NCI-H146 (cell line): ENCODE measurements at places on chromosomes 11 and 22.

DNA sequence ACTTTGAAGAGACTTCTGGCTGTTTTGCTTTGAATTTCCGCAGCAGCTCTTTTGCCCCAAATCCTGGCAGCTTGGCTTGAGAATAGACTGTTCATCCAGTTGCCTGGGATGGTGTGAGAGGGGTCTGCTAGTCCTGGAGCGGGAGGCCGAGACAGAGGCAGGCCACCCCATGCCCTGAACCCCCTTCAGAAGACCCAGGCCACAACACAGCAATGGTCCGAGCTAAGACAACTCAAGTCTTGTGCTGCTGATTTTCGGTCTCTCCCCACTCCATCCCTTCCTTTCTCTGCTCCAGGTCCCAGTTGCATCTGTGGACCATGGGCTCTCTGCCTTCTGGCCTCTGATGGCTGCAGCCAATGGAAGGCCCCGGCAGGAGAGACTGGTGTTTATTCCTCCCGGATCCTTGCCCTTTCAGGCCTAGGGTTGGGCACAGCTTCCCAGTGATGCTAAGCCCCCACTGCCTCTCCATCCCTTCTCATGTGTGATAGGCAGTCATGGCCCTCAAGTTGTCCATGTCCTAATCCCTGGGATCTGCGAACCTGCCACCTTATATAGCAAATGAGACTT, 31.9 kb upstream of the TP53I11 start:
- DNase-seq, result no peak

- peak; percentile 49 for DNase-seq
Measured at GRCh38 chr22:50260801-50261614, 475 bp downstream of the MAPK12 start.

- no peak for DNase-seq
Measured at GRCh38 chr11:73549376-73549775, 48.5 kb downstream of the FAM168A start.

DNA sequence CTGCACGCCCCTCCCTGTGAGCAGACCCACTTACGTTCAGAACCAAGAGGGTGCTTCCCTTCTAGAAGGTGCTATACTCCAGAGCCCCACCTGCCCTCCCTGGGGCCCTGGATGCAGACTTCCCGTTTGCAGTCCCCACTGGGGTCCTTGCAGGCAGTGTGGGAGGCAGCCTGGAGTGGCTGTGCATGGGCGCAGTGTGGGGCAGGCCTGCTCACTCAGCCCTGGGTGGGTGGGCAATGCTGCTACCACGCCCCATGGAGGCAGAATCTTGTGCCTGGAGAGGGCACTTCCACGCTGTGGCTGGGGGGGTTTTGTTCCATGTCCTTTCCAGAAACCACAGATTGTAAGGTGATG, 116.2 kb downstream of the KCNQ1OT1 start:
- no peak for DNase-seq

GRCh38 chr22:19271856-19272535, 19.5 kb downstream of the CLTCL1 start:
- DNase-seq, result no peak

- no peak for DNase-seq
Measured at GRCh38 chr11:64123679-64124078, 42.2 kb downstream of the MACROD1 start.

GRCh38 chr11:67160872-67161783, 42.1 kb downstream of the KDM2A start:
- no peak for DNase-seq

GRCh38 chr22:37884420-37884819, 21.7 kb upstream of the MICALL1 start:
- no peak for DNase-seq

DNA sequence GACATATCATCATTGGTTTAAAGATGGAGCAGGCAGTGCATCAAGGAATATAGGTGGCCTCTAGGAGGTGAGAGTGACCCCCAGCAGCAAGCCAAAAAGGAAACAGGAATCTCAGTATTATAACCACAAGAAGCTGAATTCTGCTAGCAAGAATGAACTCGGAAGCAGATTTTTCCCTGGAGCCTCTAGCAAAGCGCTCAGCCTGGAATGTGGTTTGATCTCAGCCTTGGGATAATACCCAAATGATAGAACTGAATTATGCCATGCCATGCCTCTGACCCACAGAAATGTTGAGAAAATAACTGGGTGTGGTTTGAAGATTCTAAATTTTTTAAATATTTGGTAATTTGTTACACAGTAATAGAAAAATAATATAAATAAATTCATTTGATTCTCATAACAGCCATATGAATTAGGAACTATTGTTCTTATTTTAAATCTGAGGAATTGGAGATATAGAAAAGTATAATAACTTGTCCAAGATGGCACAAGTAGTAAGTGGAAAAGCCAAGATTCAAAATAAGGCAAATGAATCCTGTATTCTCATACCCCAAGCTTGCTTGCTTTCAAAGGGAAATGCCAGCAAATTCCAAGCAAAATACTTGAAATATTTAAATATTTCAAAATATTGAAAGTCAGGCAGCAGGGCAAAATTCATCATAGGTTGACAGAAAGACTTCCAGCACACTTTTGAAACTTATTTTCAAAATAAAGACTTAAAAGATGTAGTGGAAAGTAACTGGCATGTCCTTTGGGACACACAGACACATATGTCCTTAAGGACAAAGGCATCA, 567.4 kb downstream of the KCNA4 start:
- DNase-seq, result no peak

- DNase-seq, result no peak
Measured at GRCh38 chr11:20075627-20076026, 84.6 kb downstream of the DBX1 start.

GRCh38 chr11:64926689-64927088, 2.2 kb downstream of the PPP2R5B start:
- DNase-seq, result no peak

- no peak for DNase-seq
Measured at GRCh38 chr11:69848201-69848600, 29.0 kb upstream of the FGF3 start.
